ENCODE measurements at places on chromosomes 7 and 10.

DNA sequence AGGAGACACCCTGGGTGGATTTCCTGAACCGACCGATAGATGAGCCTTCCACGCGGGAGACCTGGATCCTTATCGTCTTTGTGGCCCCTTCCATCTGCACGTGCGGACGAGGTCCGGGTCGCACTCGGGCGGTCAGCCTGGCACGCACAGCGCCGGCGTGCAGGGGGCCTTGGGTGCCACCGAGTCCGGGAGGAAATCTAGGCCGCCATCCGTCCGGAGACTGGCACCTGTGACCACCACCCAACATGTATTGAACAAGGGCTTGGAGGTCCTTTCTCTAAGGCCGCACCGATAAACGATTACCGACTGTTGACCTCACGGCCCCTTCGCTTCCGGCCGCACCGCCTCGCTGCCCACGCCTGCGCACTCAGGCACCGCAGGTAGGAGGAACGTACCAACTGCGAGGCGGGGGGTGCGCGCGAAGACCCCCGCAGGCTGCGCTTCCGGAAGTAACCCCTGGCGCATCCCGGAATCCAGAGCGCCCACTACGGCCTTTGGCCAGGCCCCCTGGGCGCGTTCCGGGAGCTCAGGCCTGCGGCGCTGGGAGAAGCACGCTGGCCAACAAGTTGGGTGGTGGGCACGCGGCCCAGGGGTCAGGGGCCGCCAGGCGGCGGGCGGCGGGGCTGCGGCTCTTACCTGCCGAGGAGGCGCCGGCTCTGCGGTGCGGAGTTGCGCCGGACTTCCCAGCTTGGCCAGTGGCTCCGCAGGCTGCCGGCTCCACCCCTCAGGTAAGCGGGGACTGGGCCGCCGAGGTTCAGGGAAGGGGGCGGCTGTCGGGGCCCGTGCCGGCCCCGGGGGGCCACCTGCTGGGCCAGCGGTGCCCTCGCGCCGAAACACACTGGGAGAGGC is at the start of the genes ACTR3C and LRRC61:
Gene ACTR3C (minus strand): TSS at position 713 of the 849 bp plus-strand sequence. CDS start 28,249 bp downstream, outside the sequence.
Gene LRRC61 (plus strand): TSS at position 523 of the 849 bp plus-strand sequence. CDS start 13,507 bp downstream, outside the sequence.
- peak; percentile 8 for DNase-seq

- DNase-seq = no peak
Measured at GRCh38 chr7:46838463-46838862, 743.4 kb downstream of the TNS3 start.

DNA sequence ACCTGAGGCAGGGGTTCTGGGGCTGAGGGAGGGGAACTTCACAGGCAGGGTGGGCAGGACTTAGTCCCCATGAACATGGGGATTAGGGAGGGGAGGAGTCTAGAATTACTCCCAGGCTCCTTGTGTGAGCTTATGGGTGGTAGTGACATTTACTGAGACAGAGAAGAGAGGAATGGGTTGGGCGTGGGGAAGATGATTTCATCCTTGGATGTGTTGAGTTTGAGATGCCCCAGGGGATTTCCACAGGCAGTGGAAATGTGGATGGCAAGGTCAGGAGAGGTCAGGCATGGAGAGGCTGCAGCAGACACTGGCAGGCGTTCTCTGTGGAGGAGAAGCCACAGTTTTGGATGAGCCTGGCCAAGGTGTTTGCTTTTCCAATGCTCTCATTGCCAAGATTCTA is 26.4 kb upstream of the GSDME start:
- DNase-seq = peak; percentile 25

- no peak for DNase-seq
Measured at GRCh38 chr10:7170626-7171322, 240.1 kb downstream of the SFMBT2 start.

DNA sequence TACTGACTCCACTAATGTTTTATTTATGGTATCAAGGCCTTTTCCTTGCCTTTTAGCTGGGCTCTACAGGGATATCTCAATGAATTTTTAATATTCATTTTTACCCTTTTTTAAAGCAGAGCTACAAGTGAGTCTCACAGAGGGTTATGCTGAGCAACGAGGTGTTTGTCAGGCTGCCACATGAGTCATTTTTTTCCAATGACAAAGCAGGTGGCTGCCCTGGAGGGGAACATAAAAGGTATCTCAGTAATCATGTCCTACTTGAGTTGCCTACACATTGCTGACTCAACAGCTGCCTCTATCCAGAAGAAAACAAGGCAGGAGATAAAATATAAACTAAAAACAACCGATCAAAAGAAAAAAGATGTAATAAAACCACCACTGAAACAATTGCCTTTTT is 1004.9 kb upstream of the POT1 start:
- no peak for DNase-seq

- no peak for DNase-seq
Measured at GRCh38 chr7:24949884-24950283, 30.1 kb downstream of the OSBPL3 start.

DNA sequence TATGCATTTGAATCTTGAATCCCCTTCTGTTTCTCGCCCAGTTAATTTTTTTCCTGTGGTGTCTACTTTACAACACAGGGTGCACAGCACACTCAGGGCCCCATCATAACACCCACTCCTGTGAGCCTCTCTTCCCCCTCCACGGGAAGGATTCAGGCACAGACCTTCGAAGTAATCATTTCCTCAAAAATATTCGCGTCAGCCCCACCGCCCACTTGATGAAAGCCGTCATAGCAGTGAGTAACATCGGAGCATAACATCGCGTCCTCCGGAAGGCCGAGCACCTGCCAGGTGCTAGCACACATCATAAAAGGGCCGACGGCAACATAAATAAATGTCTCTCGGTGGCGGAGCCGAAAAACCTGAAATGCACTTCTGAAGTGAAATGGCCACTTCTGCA is 201.7 kb upstream of the ADARB2 start:
- no peak for DNase-seq

DNA sequence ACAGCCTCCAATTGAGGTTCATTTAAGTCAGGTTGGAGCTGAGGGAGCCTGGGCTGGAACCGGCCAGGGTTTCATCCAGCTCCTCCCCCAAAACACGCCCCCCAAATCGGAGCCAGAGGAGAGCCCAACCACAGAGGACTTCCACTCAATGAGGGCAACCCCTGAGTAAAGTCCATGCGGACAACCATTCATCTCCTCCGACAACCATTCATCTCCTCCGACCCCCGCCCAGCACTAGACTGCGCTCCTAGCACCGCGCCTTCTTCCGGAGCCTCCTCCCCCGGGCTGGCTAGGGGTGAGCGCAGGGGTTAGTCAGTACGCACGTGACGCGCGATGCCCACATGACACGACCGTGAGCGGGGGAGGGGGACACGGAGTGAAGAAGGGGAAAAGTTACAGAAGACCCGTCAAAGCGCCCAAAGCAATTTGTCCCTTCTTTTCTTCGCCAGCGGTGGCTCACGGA is 1.4 kb downstream of the MAGI2 start:
- peak; percentile 78 for DNase-seq

GRCh38 chr7:117835016-117835664 is 38.1 kb downstream of the CTTNBP2 start:
- no peak for DNase-seq

DNA sequence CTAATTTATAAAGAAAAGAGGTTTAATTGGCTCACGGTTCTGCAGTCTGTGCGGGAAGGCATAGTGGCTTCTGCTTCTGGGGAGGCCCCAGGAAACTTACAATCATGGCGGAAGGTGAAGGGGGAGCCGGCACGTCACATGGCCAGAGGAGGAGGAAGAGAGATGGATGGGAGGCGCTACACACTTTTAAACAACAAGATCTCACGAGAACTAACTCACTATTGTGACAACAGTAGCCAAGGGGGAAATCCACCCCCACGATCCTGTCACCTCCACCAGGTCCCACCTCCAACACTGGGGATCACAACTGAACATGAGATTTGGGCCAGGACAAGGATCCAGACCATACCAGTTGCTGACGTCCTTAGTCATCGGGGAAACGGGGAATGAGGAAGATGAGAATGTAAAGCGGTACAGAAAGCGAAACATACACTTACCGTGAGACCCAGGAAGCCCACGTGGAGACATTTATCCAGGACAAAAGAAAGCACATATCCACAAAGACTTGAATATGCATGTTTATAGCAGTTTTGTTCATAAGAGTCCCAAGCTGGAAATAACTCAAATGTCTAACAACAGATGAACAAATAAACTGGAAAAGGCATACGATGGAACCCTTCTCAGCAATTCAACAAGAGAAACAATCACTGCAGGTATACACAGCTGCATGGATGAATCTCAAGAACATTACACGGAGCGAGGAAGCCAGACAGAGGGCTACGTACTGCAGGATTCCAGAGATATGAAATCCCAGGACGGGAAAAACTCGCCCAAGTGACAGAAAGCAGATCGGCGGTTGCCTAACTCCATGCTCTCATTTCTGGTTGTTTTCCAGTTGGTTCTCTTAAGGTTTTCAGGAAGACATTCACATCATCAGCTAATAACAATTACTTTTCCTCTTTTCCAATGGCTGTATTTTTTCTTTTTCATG is 26.2 kb upstream of the INPP5A start:
- DNase-seq = no peak

- DNase-seq = peak; percentile 96
Measured at GRCh38 chr10:83522881-83523386, 616.4 kb upstream of the GHITM start.

GRCh38 chr7:22676385-22676784 is 50.6 kb upstream of the IL6 start:
- DNase-seq = no peak

- DNase-seq = peak; percentile 62
Measured at GRCh38 chr10:64091897-64092296, 570.7 kb downstream of the REEP3 start.

DNA sequence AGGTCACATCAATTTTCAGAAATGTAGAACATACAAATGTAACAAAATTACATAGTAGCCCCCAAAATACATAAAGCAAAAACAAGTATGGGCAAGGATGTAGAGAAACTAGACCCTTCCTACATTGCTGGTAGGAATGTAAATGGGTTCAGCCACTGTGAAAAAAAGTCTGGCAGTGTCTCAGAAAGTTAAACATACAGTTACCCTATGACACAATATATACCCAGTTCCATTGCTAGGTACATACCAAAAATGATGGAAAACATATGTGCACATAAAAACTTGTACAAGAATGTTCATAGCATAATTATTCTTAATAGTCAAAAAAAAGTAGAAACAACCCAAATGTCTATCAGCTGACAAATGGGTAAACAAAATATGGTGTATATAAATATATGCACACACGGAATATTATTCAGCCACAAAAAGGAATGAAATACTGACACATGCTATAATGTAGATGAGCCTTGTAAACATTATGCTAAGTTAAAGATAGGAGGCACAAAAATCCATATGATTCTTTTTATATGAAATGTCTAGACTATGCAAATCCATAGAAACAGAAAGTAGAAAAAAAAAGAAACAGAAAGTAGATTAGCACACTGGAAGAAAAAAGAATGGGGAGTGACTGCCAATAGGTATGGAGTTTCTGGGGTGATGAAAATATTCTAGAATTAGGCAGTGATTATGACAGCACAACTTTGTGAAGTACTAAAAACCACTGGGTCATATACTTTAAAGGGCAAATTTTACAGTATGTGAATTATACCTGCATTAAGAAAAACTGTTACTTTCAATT is 13.5 kb downstream of the HERPUD2 start:
- DNase-seq = peak; percentile 32

- DNase-seq = no peak
Measured at GRCh38 chr10:27527666-27528295, 23.7 kb downstream of the RAB18 start.

DNA sequence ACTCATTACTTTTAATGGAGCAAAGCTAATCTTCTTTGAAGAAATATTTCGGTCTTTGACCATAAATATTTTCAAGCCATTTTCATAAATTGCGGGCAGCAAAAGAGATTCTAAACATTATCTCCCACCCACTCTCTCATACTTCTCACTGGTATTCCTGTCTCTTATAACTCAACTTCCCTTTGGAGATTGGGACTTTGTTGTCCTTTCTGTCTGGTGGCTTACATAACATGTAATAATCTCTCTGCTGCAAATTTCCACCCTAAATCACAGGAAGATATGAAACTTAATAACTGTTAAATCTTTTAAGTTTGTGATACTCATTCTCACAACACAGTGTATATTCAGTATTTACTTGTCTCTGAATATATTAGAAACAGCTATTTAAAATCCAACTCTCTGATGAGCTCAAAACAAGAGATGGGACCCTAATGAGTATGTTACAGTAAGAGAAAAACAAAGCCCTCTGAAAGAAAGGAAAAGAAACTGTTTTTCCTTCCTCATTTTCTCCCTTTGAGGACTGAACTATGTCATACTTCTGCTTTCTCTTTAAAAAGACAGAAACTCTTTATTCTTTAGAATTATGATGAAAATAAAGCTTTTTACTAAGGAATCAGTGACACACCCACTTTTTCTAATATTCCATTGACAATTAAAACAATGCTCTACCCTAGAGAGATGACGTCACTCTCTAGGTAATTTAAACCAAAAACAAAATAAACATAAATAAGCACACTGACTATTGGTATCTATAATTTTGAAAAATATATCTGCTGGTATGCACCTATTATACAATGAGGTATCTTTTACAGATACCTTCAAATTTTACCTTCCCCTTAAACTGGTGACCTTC is 14.7 kb downstream of the CALCR start:
- DNase-seq = no peak

DNA sequence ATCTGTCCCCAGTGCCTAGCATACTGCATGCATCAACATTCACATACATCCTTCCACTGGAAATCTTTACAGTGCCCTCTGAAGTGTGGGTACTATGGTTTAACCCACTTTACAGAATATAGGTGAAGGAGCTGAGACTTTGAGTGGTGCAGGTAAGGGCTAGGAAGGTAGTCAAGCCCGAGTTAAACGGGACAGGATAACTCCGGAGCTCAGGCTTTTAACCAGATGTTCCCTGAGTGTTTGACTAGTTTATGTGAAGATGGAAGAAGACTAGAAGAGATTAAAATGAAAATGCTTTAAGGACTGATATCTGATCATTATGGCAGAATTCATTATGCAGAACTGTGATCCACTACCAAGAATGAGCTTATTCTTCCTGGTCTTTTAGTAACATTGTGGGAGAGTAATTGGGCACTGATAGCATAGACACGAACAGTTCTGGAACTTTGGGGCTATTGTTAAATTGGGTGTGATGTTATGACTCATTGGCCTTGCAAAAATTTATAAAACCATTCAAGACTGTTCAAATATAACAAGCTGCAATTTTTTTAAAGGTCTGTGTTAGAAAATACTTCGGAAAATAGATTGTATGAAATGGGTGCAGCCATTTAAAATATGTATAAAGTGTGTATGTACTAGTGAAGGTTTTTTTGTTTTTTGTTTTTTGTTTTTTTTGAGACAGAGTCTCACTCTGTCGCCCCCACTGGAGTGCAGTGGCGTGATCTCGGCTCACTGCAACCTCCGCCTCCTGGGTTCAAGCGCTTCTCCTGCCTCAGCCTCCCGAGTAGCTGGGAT is 4.4 kb downstream of the CUL1 start:
- DNase-seq = no peak

DNA sequence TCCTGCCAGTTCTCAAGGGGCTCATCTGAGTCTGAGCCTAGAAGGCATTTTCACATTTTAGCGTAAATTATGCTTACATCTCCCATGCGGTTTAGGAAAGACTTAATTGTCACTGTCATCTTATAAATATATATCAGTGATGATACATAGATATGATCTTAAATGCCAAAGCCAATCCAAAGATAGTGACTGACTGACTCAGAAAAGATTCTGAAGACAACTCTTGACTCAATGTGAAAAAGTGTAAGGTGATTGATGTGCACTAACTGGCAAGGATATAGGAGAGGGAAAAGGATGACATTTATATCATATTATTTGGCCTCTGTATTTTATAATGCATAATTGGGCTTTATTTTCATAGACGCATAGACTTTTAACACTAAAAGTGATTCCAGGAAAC is 84.9 kb upstream of the LRRN3 start:
- DNase-seq = peak; percentile 5

Data from fibroblast of skin of scalp (primary cell).